ENCODE measurements at places on chromosomes 16 and 17.

GRCh38 chr17:77619326-77619725, 339.2 kb upstream of the TNRC6C start:
- DNase-seq, result no peak

GRCh38 chr17:66523378-66524200, 221.2 kb downstream of the PRKCA start:
- no peak for DNase-seq

DNA sequence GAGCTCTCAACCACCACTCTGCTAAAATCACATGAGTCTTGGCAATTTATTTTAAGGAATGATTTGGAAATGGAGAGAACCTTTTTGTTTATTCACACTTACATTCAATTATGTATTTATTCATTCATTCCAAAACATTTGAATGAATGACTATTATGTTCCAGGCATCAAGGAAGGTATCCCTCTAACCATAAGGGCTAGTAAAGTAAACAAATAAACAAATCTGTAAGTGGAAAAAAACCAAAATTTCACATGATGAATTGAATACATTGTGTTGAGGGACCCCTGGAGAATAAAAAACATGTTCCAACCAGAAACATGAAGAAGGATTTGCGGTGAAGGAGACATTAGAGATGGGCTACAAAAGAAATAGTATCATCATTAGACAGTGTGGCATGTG, 677.8 kb downstream of the TOX3 start:
- DNase-seq, result no peak

DNA sequence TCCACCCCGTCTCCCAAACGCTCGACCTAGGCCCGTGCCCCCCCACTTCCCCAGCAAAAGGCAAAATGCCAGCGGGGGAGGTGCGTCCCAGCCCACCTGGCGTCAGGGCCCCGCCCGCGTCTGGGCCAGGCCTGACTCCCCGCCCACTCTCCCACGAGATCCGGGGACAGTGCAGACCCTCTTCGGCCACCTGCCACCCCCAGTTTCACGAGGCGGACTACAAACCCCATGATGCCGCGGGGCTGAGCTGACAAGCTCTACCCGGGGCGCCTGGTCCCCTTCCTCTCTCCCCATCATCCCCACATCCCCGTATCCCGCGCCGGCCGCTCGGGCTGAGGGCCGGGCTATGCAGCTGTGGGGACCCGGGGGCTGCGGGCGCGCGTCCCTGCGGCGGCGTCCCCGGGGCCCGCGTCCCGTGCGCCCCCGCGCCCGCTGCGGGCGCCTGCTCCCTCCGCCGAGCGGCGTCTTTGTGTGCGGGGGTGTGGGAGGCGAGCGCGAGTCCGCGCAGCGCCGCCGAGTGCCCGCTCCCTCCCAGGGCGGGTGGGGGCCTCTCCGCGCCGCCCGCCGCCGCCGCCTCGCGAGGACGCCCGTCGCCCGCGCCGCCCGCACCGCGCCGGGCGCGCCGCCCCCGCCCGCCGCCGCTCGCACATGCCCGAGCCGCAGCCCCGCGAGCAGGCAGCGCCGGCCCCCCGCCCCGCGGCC, at the start of gene ANKRD13B:
TSS of gene ANKRD13B (plus strand) at position 283 of the 702 bp plus-strand sequence. CDS start 490 bp downstream, outside the sequence.
- DNase-seq, result peak; percentile 60

GRCh38 chr17:29586676-29587469, 2.6 kb downstream of the GIT1 start:
- DNase-seq, result no peak

GRCh38 chr16:72051818-72052217, 2.5 kb upstream of the HP start:
- DNase-seq, result no peak

DNA sequence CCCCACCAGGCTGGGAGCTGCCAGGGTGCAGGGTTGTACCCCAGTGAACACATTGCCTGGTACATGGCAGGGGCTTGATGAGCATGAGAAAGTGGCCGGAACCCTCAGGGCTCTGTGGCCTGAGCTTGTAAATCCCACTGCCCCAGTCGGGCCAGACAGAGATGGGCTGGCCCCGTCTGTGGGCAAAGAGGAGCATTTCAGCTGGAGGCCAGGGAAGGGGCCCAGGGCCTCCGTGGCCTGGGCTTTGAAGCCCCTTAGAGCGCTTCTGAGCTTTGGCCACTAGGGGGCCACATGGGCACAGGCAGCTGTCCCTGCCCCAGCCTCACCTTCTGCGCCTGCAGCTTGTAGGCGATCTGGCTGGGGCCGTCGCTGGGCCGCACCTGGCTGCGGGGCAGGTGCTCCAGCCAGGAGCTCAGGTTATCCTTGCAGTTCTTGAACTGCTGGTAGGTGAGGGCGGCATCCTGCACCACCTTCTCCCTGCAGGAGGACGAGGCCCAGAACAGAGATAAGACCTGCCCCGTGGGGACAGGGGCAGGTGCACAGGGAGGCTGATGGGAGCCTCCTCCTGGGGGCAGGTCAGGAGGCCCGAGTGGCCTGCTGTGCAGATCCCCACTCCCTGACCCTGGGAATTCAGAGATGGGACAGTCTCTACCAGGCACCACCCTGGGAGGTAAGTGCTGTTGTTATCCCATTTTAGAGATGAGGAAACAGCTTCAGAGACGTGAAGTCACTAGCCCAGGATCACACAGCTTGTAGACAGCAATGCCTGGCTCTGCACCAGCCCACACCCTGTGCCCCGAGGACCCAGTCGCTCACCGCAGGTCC, 12.8 kb downstream of the EVPL start:
- no peak for DNase-seq

DNA sequence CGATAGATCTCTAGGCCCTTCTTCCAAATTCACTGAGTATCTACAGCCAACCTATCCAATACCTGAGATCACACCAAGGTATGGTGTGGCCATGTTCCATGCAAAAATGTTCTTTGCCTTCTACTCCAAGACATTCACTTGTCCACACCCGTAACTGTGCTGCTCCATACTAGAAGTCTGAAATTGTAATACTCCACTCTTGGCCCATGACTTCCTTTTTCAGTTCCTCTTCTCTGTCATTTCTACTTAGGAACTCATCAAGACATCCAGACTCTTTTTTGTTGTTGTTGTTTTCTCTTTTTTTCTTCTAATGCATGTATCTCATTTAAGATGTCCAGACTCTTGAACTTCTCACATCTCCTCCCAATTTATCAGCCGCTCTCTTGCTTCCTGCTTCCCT, 42.5 kb upstream of the KSR1 start:
- no peak for DNase-seq

- no peak for DNase-seq
Observed at GRCh38 chr16:70800311-70800710, 647 bp downstream of the VAC14 start.

GRCh38 chr17:53313746-53314145, 509.0 kb upstream of the KIF2B start:
- no peak for DNase-seq

- DNase-seq, result no peak
Observed at GRCh38 chr17:77890771-77891170, 67.7 kb upstream of the TNRC6C start.

GRCh38 chr16:57728336-57729181, 7.0 kb upstream of the KATNB1 start:
- no peak for DNase-seq

GRCh38 chr17:68441070-68441770, 16.1 kb downstream of the WIPI1 start:
- no peak for DNase-seq

DNA sequence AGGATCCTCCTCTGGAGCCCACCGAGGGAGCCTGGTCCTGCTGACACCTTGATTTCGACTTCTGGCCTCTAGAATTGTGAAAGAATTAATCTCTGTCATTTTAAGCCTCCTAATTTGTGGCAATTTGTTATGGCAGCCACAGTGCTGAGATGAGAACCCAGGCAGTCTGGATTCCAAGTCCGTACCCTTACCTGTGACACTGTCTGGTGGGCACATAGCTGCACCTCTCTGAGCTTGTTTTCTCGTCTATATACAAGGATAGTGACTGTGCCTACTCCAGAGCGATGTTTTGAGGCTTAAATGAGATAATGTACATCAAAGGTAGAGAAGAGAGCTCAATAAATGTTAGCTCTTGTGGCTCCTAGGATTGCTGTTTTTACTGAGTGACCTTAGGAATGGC, 128.4 kb upstream of the MPHOSPH6 start:
- no peak for DNase-seq

DNA sequence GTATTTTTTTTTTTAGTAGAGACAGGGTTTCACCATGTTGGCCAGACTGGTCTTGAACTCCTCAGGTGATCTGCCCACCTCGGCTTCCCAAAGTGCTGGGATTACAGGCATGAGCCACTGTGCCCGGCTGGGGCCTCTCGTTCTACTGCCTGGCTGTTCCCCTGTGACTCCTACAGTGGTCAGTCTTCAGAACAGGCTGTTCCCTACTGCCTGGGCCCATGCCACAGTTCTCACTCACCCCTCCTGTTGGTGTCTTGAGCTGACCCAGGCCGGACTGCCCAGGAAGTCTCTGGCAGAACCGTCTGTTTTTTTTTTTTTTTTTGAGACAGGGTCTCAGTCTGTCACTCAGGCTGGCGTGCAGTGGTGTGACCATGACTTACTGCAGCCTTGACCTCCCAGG, 3.3 kb downstream of the CDK3 start:
- no peak for DNase-seq

- no peak for DNase-seq
Observed at GRCh38 chr16:55349867-55350266, 25.9 kb downstream of the IRX6 start.

- no peak for DNase-seq
Observed at GRCh38 chr16:69179328-69180010, 7.5 kb upstream of the SNTB2 start.

GRCh38 chr17:41322094-41322902, 6.8 kb upstream of the KRTAP17-1 start:
- peak; percentile 22 for DNase-seq

DNA sequence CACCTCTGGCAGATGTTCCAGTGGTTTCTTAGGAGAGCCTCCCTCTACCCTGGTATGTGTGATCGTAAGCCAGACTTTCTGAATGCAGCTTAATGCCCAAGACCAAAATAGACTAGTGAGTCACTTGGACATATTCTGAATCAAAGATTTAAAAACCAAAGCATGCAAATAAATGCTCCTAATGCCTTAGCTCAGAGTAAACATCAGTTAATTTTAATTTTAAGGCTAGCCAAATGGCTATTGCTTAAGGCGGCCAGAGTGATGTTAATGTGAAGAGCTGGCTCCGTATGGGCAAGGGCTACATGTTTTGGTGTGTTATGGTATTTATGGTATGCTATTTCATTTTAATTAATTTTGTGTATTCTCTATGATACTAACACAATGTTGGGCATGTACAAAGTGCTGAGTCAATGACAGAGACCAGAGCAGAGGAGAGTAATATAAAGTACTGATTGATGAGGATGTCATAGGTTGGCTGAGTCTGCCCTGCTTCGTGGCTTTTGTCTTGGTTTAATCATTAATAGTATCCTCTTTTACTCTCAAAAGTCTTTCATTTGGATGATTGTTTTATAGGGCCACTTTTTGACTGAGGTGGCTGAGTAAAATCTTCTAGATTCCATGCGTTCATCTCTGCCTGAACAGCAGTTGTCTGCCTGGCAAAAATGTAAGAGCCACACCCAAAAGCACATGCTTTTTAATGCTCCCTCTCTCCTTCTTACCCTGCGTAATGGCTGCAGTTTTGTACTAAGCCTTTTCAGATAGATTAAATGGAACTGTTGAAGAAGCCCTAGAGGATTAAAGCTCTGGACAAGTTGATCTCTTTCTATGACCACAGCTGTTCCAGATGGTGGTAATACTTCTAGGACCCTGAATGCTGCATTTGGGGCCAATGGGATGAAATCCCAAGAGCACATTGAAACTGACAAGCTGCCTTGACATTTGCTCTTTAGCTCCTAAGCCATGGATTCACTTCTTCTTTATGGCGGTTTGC, 59.6 kb downstream of the MAP2K6 start:
- no peak for DNase-seq

GRCh38 chr17:62965174-62965685, 805 bp upstream of the TANC2 start:
- DNase-seq, result no peak

DNA sequence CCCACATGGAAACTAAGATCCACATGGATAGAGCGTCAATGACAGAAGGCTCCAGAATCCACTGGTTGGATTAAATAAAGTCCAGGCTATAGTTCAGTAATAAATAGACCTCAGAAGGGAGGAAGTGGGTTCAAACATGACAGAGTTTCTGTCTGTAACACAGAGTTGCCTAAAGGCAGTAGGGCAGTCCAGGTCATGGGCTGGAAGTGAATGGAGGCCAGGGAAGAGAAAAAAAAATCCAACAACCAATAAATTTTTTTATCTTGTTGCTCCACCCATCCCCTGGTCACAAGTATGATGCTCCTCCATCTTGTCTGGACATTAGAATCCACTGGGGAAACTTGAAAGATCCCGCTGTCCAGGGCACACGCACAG, 92.4 kb downstream of the RGS9 start:
- DNase-seq, result no peak

DNA sequence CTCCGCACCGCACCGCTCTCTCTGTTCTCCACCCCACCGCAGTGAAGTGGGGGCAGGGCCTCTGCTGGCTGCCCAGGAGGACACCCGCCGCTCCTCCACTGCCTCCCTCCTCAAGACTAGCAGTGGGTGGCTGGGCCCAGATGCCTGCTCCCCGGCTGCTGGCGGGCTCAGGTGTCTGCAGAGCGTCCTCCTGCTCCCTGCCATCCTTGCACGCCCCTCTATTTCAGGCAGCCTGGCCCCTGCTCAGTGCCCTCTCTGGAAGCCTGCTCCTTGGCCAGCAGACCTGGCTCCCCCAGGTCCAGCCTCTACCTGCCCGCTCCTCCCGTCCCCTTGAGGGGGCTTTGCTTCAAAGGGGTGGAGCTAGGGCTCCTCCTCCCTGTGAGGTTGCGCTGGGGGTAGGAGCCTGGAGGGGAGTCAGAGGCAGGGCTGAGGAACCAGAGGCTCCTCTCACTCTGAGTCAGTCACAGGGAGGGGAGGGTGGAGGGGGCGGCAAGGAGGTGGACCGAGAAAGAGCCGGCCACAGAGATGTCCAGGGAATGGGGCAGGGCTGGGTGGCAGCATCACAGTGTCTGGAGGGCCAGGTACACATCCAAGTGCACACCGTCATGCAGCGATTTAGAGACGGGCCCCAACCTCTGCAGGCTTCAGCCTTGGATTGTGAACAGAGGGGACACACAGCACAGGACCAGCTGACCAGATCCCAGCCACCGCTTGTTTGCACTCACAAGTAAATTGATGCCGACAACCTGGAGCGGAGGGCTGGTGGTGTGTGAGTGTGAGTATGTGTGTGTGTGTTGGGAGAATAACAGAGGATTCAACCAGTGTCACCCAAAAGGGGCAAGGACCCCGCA, 9.8 kb upstream of the TMEM92 start:
- no peak for DNase-seq

- no peak for DNase-seq
Observed at GRCh38 chr17:82384730-82385481, 13.3 kb downstream of the UTS2R start.

DNA sequence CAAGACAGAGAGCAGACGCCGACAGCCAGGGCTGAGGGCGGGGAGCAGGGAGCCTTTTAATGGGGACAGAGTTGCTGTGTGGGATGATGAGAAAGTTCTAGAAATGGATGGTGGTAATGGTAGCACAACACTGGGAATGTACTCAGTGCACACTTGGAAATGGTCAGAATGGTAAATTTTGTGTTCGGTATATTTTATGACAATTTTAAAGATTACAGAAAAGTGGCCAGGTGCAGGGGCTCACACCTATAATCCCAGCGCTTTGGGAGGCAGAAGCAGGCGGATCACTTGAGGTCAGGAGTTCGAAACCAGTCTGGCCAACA, 243.2 kb upstream of the CIBAR2 start:
- no peak for DNase-seq

GRCh38 chr17:20009052-20009301, 182 bp upstream of the SPECC1 start:
- DNase-seq, result no peak

Data from DMS 273 treated with DMSO at 0.1 percent for 48 hours (cell line).